Esophagus muscularis mucosa (tissue), 4 donors: ENCODE measurements at places on chromosomes 13 and 19. TPM values are rescaled to one million over a fixed set of nuclear protein-coding genes. Genes with fewer than 3 reads are reported as not detected.

LGALS4 gene
- not detected for total RNA-seq

DNA sequence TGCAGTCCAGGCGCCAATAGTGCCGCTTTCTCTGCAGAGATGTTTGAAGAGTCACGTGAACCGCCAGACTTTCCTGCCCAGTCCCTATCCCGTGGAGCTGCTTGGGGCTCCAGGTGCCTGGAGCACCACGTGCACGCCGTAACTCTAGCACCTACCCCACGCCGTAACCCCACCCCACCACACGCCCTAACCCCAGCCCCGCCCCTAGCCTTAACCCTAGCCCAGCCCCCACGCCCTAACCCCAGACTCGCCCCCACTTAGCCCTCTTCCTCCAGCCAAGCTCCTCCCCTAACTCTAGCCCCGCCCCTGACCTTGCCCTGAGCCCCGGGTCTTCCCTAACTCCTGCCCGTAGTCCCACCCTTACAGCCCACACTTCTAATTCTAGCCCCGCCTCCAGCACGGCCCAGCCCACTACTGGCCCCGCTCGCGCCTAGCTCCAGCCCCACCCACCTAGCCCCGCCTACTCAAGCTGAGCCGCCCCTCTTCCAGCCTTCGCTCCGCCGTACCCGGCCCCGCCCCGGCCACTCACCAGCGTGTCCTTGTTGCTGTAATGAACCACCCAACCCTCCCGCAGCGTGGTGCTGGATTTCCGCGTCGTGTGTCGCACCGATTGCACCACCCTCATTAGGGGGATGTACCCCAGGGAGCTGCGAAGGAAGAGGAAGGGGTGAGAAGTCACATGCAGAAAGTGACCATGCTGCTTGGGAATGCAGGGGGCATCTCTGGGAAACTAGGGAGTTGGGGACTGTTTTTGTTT lies 19.5 kb downstream of the PRKD2 start:
- DNase-seq: peak; percentile 95
- H3K27ac ChIP-seq: peak overlapping the region; percentile 44
- H3K36me3 ChIP-seq: peaks cover 94% of the 10 kb centered on the region
- peaks cover 12% of the 10 kb centered on the region for H3K4me1 ChIP-seq
- no peaks in the 10 kb centered on the region for H3K27me3 ChIP-seq
- H3K4me3 ChIP-seq: peak overlapping the region; percentile 30

DNA sequence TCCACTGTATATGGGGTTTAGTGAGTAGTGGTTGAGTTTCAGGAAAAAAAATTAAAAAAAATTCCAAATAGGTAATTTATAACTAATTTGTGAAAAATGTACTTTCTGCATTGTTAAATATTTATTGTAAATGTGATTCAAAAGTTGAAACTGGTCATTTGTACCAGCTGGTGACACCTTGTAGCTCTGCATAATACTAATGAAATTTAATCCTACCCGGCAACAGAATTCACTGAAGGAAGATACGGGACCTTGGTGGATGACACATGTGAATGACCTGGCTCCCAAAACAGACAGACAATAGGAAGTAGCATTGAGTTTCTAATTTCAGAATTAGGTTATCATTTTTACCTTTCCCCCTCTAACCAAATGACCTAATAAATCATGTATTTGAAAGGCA lies 73.8 kb downstream of the SLITRK6 start:
- no peak overlapping the region for H3K4me3 ChIP-seq
- no peaks in the 10 kb centered on the region for H3K4me1 ChIP-seq
- DNase-seq: no peak
- no peaks in the 10 kb centered on the region for H3K36me3 ChIP-seq
- no peak overlapping the region for H3K27ac ChIP-seq

- no peaks in the 10 kb centered on the region for H3K27me3 ChIP-seq
- H3K27ac ChIP-seq: no peak overlapping the region
Measured at GRCh38 chr13:31431722-31432137, 232.0 kb downstream of the B3GLCT start.

DNA sequence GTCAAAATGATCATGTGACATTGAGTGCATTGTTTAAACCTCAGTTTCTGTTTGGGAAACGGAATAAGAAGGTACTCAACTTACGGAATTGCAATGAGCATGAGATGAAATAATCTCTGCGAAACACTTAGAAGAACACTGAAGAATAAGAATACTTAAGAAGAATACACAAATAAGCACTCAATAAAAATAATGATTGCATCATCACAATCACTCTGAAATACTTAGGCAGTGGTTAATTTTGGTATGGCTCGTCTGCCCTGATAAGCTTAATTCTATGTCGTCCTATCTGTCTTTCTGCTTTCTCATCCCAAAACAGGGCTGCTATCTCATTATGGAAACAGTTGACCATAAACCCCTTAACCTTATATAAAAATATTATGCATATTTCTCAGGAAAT lies 823.6 kb downstream of the DIAPH3 start:
- no peaks in the 10 kb centered on the region for H3K36me3 ChIP-seq
- no peak for DNase-seq
- H3K27me3 ChIP-seq: no peaks in the 10 kb centered on the region
- no peak overlapping the region for H3K27ac ChIP-seq
- no peak overlapping the region for H3K4me3 ChIP-seq

GRCh38 chr13:110387451-110388107 lies 80.5 kb downstream of the COL4A2 start:
- no peaks in the 10 kb centered on the region for H3K36me3 ChIP-seq
- no peak for DNase-seq
- H3K27me3 ChIP-seq: no peaks in the 10 kb centered on the region

DNA sequence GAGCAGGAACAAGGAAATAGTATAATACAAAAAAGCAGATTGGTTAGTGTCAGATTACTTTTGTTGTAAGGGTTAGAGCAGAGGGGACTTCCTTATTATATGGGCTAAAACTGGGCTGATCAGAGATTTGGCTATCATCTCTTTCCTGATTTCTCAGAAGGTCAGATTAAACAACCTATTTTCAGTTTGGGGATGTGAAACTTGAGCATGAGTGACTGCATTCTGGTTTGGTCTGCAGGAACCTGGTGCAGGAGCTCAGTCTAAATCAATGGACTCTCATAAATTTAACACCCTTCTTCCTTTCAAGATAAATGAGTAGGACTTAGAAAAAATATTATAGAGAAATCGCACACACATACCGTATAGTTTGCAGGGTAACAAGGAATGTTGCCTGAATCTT lies 12.9 kb upstream of the RFXAP start:
- H3K27ac ChIP-seq: no peak overlapping the region
- H3K4me1 ChIP-seq: no peaks in the 10 kb centered on the region
- no peaks in the 10 kb centered on the region for H3K27me3 ChIP-seq
